Activated CD8-positive, alpha-beta memory T cell treated with anti-CD3 and anti-CD28 coated beads for 24 hours (primary cell): ENCODE measurements at places on chromosomes 2 and 18.

DNA sequence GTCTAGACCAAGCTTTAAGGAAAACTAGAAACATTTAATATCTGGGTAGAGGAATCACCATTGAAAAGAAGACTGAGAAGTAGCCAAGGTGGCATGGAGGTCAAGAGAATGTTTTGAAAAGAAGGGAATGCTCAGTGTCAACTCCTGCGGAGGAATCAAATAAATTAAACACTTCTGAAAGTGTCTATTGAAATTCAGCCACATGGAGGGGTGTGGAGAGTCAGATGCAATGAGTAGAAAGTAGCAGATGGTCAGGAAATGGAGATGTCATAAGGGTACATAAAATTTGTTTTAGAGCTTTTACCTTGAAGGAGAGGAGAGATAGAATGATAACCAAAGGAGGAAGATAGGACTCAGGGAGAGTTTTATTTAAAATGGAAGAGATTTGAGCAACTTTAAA lies 35.1 kb downstream of the NLRC4 start:
- DNase-seq, result no peak

GRCh38 chr18:2901423-2901985 lies 54.7 kb downstream of the EMILIN2 start:
- no peak for DNase-seq

DNA sequence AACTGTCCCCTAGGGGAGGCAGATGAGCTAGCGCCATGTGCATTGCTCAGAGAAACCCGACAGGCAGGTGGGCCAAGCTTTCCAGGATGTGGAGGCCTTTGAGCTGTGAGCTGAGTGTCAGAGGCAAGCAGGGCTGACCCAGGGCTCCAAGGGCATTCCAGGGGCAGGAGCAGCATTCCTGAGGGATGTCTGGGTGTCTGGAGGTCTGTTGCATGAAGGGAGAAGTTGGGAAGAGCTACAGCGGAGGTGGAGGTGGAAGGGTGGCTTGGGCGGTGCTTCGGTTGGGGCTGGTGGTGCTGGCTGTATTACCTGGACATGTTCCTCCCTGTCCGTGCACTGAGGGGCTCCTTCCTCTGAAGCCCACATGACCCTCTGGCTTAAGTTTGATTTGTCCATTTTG lies 102.8 kb downstream of the RNF144A start:
- no peak for DNase-seq

- DNase-seq, result no peak
Measured at GRCh38 chr2:30566631-30567030, 119.6 kb downstream of the LCLAT1 start.

GRCh38 chr2:71336384-71336783 lies 4.8 kb downstream of the ZNF638 start:
- no peak for DNase-seq

DNA sequence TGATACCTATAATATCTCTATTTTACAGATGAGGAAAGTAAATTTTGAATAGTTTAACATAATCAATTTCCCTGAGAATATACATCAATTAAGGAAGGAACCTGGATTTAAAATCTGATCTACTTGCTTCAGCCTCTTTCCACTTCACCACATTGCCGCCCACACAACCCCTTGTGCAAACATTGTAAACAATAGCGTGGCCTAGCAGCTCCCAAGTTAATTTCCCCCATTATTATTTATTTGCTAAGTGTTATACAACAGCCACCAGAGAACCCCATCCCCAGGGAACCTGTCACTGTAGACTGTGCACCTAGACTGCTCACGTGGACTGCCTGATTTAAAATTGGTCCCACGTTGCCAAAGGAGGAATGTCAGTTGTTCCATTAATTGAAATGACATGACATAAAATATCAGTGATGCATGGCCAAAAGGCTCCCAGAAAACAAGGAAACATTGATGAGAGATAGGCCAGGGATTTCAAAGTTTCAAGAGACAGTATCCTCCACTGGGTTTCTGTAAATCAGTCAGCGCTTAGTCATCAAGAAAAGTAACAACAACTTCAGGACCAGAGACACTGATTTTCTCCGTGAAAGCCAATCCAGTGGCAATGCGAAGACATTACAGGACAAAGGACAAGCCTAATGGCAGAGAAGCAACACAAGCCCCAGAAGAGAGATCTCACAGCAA lies 41.3 kb downstream of the SCG2 start:
- DNase-seq, result no peak

DNA sequence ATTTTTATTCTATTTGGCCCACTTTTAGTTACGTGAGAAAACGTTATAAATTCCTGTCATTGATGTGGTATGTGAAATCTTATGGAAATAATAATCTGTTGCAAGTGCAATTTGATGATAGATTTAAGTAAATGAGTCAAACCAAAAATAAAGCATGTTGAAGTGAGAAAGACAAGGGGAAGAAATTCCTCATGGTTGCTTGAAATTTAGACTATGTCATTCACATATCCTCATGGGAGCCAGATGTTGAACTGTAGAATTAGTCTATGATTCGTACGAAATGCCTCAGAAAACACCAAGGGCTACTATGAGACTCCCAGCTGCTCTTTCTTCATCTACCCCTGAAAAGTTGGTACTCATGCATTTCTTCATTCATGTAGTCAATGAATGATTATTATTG lies 55.7 kb downstream of the KLHL14 start:
- no peak for DNase-seq
